ENCODE measurements at places on chromosomes 7 and 10.

GRCh38 chr10:75355706-75356105, 45.9 kb downstream of the ZNF503 start:
- peak; percentile 14 for DNase-seq

DNA sequence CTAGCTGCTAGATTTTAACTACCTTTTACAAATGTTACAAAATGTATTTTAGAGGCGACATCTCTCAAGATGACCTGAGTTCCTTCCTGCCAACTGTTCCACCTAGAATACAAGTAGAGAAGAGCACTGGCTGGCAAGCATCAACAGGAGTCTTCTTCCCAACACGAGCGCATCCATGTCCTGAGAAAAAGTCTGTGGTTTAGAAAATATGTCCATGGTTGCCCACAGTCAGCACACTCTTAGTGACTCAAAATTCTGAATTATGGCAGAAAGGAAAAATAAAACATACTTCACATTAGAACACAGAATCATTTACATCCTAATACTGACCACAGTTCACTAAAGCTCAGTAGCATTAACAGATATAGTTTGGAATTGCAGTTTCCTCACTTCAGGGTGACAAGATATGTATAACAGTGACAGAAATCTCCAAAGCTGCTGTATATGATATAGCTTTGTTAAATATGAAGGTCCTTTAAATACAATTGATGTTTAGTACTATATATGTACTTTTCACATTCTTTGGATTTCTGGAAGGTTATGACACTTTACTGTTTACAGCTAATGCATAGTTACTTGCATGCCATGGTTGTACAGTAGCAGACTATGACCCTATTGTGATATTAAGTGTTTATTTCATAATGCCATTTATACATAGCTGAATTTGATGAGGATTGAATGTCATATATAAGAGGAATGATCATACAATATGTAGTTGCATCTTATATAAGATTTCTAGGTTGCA, 327.1 kb downstream of the GFRA1 start:
- DNase-seq = peak; percentile 75

DNA sequence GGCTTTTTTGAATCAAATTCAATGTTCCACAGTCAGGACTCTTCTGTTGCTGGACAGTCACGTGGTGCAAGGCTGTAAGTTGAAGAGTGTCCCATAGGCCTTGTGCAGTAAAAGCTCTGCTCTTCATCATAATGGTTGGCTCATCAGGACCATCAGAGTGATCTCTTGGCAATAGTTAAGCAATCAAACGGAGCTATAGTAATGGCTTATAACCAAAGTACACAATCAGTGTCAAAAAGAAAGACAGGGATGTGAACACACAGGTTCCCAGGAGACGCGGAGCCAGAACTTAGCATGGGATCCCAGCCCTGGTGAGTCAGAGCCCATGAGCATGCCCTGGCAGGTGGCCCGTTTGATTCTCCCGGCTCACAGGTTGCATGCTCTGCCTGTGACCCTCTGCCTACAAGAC, 10.8 kb upstream of the GPNMB start:
- peak; percentile 40 for DNase-seq

DNA sequence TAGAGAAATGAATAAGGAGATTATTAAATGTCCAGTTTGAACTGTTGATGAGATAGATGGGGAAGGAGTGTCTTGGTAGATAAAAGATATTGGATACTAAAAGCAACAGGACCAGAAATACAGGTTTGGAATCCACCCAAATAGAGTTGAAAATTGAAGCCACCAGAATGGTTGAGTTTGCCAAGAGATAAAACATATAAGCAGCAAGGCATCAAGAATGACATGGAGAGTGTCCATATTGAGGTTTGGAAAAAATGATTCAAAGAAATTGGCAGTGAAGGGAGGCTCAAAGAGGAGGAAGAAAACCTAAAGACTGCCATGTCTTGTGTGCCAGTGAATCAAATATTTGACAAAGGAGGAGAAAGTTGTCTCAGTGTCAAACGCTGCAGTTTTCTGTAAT, 24.2 kb downstream of the CFAP69 start:
- no peak for DNase-seq

DNA sequence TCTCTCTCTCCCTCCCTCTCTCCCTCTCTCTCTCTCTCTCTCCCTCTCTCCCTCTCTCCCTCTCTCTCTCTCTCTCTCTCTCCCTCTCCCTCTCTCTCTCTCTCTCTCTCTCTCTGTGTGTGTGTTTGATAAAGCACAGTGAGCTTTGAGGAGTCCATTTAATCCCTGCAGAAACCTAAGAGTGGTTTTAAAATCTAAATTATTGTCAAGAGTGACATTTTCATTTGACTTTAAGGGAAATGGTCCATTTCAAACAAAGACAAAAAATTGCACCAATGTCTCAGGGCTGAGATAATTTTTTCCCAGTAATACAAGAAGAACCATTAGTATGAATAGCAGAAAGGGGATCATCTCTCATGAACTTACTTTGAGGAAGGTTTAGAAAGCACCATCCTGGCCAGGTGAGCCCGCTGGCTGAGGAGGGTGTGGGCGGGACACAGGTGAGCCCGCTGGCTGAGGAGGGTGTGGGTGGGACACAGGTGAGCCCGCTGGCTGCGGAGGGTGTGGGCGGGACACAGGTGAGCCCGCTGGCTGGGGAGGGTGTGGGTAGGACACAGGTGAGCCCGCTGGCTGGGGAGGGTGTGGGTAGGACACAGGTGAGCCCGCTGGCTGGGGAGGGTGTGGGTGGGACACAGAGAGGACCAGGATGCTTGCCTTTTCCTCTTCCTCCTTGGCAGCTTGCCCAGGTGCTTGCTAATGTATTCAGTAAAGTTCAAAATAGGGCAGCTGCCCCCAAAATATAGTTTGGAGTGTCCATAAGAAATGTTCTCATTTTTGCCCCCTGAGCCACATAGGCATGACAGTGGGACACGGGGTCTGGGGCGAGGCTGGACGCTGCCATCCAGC, 125.0 kb downstream of the DNAJB6 start:
- no peak for DNase-seq

DNA sequence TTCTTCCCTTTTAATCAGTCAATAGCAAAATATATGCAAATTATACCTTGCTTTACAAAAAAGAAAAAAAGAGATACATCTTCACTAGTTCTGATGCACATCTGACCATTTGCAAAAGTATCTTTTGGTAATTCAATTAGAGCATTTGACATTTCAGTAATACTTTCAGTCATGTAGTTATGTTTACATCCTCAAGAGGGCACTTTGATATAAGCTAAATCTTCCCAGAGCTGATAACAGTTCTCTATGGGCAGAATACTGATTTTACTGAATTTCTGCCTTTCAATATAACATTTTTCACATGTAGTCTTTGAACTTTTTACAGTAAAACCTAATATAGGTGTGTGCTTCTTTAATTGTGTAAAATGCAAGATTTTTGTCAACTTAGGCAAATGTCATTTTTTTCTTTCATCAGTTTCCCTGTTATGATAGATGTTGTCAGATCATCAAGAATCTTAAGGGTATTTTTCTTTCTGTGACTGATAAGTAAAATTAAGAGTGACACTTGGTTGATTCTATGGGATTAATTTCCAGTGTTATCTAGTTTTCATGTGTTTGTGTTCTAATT, 703.5 kb upstream of the SEMA3D start:
- DNase-seq = peak; percentile 19

DNA sequence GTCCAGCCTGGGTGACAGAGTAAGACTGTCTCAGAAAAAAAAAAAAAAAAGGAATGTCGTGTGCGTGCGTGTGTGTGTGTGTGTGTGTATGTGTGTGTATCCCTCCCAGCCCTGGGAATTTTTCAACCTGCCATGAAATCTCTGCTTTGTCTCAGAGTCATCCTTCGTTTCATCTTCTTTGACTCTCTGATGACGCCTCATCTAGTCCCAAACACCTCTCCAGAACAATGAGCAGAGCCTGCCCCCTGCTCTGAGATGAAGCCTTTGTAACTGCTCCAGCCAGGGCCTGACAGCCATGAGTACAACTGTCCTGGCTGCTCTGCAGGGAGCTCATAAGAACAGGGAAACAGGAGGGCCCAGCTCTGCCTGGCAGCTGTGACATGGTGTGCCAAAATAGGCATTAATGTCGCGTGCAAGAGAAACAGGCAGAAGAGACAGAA, 149.5 kb downstream of the FAM107B start:
- DNase-seq = no peak

- DNase-seq = no peak
Measured at GRCh38 chr7:17952387-17952786, 12.1 kb upstream of the SNX13 start.

DNA sequence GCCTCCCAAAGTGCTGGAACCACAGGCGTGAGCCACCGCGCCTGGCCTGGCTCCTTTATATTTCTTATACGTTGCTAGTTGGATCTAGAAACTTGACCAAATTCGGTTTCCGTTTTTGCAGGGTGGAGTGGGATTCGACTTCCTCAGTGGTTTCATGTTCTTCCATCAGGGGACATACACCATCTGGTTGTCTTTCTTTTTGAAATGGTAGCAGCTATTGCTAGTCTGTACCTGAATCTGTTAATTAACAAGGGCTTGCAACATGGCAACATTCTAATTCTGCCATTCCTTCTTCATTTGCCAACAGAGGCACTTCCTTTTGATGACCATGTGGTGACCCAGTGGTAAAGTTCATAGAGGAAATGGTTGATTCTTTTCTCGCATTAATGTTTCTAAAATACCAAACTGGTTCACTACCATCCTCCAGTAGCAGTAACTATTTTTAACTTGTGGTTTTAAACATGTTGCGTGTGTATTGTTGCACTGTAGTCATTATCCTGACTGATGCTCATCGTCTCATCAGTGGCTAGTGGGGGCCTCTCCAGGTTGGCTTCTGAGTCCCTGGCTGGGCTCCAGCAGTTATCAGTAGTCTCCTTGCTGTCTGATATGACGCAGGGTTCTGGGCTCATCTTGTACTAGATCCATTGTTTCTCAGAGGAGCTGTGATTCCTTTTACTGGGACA, 159.2 kb downstream of the RGS10 start:
- DNase-seq = peak; percentile 55

Data from fibroblast of skin of right biceps (primary cell).